ENCODE measurements at places on chromosomes 11 and 22. TPM values are rescaled to one million over a fixed set of nuclear protein-coding genes. Genes with fewer than 3 reads are reported as not detected.

The MOV10L1 gene
- total RNA-seq: 0.23 TPM

The A4GALT gene
- 77.7 TPM for total RNA-seq

The TTC28 gene
- total RNA-seq: 36.9 TPM

The C11orf65 gene
- 0.06 TPM for total RNA-seq

The C11orf21 gene
- total RNA-seq: 1.2 TPM

The TENM4 gene
- 4.1 TPM for total RNA-seq

The GAS2 gene
- 1.4 TPM for total RNA-seq

The DUSP8 gene
- total RNA-seq: 6.2 TPM
